ENCODE measurements at places on chromosomes 4 and X.
A peak's percentile ranks its signal among the peaks of the same experiment; 100 is the strongest.

- no peak for DNase-seq
These were observed 522.8 kb downstream of the GLUD2 start for GRCh38 chrX:121570072-121570841.

- no peak for DNase-seq
These were observed 103.6 kb downstream of the SORBS2 start for GRCh38 chr4:185708348-185708747.

DNA sequence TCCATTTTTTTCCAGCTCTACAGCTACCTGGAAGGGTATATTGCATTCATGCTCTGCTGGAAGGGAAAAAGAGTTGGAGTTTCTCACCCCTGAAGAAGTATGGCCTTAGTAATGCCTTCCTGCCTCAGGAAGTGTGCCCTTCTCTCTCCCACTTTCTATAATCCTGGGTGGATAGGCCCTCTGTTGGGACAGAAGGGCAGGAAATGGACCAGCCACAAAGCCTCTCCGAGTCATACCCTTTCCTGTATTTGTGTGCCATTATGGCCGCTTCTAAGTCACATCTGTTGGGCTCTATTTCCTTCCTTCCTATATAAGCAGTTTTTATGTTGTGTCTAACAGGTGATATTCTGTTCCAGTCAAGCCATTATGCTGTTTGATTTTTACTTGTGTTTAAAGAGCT, 74.8 kb upstream of the SMARCA5 start:
- no peak for DNase-seq

DNA sequence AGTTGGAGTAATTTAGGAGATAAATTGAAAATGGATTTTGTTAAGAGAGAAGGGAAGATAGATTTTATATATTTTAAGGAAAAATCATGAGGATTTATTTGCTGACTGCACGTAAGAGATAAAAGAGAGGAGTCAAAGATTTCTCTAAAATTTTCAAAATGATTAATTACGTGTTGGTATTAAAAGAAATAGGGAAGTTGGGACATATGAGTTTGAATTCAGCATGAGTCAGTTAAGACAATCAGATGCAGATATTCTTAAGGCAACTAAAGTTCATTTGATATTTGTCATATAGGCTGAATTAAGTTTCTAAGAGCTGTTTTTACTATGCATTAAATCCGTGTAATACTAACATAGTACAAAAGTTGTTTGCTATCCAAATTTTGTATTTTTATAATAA, 46.9 kb downstream of the TET2 start:
- DNase-seq, result no peak

GRCh38 chrX:129744861-129745321, 6.1 kb downstream of the XPNPEP2 start:
- DNase-seq, result peak; percentile 10

DNA sequence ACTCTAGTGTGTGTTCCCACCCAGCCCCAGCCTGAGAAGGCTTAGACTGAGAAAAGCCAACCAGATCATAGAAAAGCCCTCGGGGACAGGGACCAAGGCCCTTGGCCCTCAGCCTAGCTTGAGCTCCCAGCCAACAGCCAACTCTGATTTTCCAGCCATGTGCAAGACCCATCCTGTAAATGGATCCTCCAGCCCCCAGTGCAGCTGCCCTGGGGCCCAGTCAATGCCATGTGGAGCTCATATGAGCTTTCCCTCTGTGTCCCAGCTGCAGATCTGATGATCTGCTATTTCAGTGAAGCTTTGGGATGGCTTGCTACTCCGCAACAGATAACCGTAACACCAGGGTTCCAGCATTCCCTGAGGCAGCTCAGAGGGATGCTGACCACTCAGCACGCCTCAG, 40.5 kb upstream of the CDKN2AIP start:
- no peak for DNase-seq

GRCh38 chr4:88969271-88969670, 87.7 kb downstream of the FAM13A start:
- DNase-seq, result no peak

- no peak for DNase-seq
These were observed 523.2 kb upstream of the IGFBP7 start for GRCh38 chr4:57633212-57633859.

GRCh38 chr4:1086011-1086410, 27.4 kb downstream of the RNF212 start:
- no peak for DNase-seq

DNA sequence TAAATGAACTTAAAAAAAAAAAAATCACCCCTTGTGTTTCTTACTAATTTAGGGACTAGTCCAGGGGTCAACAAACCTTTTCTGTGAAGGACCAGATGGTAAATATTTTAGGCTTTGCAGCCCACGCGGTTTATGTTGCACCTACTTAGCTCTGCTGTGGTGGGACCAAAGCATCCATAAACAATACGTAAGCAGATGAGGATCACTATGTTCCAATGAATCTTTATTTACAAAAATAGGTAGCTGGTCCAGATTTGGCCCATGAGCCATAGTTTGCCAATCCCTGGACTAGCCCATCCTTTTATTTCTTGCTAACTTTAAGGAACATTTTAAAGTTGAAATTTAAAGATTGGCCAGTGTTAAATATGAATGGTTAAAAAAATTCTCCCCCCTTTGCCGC, 95.3 kb downstream of the AFF1 start:
- no peak for DNase-seq

DNA sequence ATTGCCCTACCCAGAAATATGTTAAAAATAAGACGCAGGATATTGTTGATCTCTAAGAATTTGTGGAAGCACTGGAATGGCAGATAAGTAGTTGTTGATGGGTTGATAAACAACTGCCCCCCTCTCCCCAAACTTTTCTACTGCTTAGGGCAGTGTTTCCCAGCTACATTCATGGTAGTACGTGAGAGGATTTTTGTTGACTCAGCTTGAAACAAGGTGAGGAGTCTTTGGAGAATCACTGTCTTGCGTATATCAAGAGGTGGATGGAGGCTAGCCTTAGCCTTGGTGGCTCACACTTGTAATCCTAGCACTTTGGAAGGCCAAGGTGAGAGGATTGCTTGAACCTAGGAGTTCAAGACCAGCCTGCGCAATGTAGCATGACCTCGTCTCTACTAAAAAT, 5.7 kb downstream of the ENOPH1 start:
- no peak for DNase-seq

- DNase-seq, result no peak
These were observed 3.7 kb downstream of the STATH start for GRCh38 chr4:69999420-69999819.

- no peak for DNase-seq
These were observed 163.3 kb upstream of the PRDX4 start for GRCh38 chrX:23503835-23504539.

DNA sequence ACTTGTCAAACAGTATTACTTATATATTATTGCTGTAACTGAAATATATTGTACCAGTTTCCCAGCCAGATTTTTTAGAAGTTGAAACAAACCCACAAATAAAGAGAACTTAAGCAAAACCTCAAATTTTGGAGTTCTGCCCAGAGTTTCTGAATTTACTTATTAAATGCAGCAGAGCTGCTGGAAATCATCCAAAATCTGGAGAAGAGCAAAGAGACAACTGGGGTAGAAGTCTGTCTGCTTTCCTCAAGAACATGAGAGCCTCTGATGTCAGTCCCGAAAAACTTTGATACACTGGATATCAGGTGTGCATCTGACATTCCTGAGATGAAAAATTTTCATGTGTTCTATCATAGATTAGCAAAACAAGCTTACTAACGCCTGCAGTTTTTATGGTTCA, 325.9 kb downstream of the NR3C2 start:
- no peak for DNase-seq

DNA sequence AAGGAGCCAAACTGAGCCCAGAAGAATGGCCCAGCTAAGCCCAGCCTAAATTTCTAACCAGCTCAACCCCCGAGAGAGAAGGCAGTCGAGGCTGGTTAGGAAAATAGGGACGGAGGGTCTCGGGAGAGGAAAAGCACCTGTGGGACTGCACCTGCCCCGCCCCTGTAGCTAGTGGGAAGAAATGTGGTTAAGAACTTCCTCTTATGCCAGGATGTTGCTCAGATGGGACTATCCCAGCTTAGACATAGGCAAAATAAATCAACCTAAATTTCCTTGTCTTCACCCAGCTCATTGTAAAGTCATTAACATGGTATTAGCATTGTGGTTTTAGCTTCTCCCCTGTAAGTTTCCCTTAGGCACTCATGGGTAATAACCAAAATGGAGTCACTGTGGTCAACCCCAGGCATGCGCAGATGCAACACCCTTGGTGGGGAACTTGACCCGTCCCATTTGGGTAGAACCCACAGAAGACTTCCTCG, 86.8 kb downstream of the ZNF718 start:
- peak; percentile 8 for DNase-seq

Measured in stimulated activated CD4-positive, alpha-beta T cell treated with anti-CD3 and anti-CD28 coated beads, Interleukin-4, amount 100 ng/mL, for 24 hours (primary cell).